ENCODE measurements at places on chromosomes 16 and 17.
A peak's percentile ranks its signal among the peaks of the same experiment; 100 is the strongest.

DNA sequence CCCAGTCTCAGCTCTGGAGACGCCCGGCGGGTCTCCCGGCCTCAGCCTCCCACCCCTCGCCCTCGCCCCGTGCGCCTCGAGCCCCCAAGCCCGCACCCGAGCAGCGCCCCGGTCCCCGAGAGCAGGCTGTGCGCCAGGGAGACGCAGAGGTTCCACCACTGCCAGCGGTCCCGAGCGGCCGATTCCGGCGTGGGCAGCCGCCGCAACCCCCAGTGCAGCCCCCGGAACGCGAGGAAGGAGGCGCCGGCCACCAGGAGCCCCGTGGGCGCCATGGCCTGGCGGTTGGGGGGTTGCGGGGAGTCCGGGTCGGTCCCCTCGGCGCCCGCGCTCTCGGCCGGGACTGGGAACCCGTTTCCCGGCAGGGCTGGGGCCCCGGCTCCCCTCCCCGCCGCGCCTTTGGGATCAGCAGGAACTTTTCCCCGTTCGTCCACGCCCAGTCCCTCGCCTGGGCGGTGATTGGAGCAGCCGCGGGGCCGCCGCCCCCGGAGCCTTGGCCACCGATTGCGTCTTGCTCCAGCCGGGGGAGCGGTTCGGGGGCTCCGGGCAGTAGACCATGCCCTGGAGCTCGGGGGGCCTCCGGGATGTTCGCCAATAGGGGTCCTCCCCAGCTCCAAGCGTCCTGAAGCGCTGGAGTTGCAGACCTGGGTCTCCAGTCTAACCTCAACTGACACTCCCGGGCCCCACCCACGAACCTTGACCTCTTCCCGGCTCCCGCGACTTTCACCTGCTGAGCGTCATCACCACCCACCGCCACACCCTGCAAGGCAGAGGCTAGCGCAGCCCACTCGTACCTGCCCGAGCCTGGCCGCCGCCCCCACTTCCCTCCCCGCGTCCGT lies at the start of gene TLCD2:
TLCD2 (minus strand) TSS at position 407 of the 836 bp plus-strand sequence; CDS start at position 272, 135 bp downstream.
- H3K4me3 ChIP-seq: peak within 1 kb of the TSS; percentile 45
- no peaks in the 10 kb centered on the region for H3K4me1 ChIP-seq
- peak within 1 kb of the TSS; percentile 82 for H3K27ac ChIP-seq
- no peaks in the 10 kb centered on the region for H3K27me3 ChIP-seq
- peak; percentile 70 for DNase-seq

DNA sequence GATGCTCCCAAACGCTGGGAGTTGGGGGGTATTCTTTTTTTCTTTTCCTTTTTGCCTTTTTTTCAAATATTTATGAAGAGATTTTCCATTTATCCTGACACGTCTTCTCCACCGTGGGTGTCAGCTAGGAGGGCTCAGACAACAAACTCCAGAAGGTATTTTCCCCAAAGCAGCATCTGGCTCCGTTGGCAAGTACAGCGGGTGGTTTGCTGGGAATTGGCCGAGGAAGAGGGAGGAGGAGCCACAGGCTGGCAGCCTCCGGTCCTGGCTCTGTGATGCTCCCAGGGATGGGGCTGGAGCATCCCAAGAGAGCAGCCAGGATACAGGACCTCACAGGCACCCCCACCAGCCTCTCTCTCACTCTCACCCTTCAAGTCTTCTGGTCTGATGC lies 10.9 kb upstream of the CACNG4 start:
- no peaks in the 10 kb centered on the region for H3K4me1 ChIP-seq
- no peaks in the 10 kb centered on the region for H3K36me3 ChIP-seq

DNA sequence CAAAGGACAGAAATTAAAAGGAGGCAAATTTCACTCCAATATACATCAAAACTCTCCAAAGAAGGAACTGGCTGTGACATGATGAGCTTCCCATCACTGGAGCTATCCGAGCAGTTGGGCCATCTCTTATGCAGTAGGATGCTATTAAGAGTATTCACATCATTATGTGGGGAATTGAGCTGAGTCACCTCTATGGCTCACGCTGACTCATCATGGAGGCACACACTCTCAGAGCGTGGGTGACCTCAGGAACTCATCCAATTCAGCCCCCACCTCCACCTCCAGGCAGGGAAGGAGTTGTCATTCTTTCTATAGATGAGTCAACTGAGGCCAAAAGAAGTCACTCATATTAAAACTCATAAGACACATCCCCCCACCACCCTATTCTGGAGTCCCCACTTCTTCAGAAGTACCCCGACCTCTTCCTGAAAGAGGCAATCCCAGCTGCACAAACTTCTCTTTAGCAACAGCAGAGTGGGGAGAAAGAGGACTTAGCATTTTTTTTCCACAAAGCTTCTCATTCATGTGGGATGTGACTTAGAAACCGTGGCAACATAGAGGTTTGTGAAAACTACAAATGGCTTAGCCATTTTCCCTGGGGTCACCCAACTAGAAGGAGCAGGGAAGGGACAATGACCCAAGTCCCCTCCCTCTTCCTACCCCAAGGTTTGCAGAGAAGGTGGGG lies 32.5 kb downstream of the ABCC12 start:
- H3K27me3 ChIP-seq: no peaks in the 10 kb centered on the region
- no peak overlapping the region for H3K4me3 ChIP-seq
- DNase-seq: no peak
- no peaks in the 10 kb centered on the region for H3K4me1 ChIP-seq
- no peak overlapping the region for H3K27ac ChIP-seq

DNA sequence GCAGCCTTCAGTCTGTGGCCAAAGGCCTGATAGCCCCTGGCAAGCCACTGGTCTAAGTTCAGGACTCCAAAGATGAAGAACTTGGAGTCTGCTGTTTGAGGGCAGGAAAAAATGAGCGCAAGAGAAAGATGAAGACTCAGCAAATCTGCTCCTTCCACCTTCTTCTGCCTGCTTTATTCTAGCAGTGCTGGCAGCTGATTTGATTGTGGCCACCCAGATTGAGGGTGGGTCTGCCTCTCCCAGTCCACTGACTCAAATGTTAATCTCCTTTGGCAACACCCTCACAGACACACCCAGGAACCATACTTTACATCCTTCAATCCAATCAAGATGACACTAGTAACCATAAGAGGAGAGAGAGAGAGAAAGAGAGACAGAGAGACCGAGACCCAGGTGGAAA lies 127.6 kb downstream of the UTP18 start:
- H3K27ac ChIP-seq: no peak overlapping the region
- H3K36me3 ChIP-seq: no peaks in the 10 kb centered on the region
- no peak for DNase-seq
- H3K4me1 ChIP-seq: no peaks in the 10 kb centered on the region
- H3K27me3 ChIP-seq: no peaks in the 10 kb centered on the region

GRCh38 chr17:35743626-35744328 lies 9.3 kb downstream of the GAS2L2 start:
- H3K27ac ChIP-seq: no peak overlapping the region
- no peaks in the 10 kb centered on the region for H3K36me3 ChIP-seq
- H3K27me3 ChIP-seq: peaks cover 3% of the 10 kb centered on the region
- no peak for DNase-seq
- no peak overlapping the region for H3K4me3 ChIP-seq
- no peaks in the 10 kb centered on the region for H3K4me1 ChIP-seq

- H3K4me3 ChIP-seq: no peak overlapping the region
- H3K27me3 ChIP-seq: no peaks in the 10 kb centered on the region
- H3K4me1 ChIP-seq: no peaks in the 10 kb centered on the region
- DNase-seq: no peak
- H3K27ac ChIP-seq: peak overlapping the region; percentile 22
These were observed 47.7 kb downstream of the CFDP1 start for GRCh38 chr16:75385507-75386152.
